ENCODE measurements at places on chromosomes 13 and 19.

GRCh38 chr13:77459592-77459991, 75.9 kb upstream of the SCEL start:
- DNase-seq, result no peak

DNA sequence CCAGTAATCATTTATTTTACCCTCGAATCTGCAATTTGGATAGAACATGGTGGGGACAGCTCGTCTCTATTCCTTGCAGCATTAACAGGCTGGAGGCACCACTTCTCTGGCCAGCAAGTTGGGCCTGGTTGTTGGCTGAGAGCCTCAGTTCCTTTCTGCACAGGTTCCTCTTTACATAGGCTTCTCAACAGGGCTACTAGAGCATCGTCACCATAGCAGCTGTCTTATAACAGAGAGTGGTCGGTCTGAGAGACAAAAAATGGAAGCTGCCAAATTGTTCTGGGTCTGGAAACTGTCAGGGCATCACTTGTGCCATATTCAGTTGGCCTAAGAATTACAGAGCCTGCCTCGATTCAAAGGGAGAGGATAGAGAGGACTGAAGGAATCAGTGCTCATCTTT, 86.7 kb downstream of the DNAJC15 start:
- DNase-seq, result no peak

DNA sequence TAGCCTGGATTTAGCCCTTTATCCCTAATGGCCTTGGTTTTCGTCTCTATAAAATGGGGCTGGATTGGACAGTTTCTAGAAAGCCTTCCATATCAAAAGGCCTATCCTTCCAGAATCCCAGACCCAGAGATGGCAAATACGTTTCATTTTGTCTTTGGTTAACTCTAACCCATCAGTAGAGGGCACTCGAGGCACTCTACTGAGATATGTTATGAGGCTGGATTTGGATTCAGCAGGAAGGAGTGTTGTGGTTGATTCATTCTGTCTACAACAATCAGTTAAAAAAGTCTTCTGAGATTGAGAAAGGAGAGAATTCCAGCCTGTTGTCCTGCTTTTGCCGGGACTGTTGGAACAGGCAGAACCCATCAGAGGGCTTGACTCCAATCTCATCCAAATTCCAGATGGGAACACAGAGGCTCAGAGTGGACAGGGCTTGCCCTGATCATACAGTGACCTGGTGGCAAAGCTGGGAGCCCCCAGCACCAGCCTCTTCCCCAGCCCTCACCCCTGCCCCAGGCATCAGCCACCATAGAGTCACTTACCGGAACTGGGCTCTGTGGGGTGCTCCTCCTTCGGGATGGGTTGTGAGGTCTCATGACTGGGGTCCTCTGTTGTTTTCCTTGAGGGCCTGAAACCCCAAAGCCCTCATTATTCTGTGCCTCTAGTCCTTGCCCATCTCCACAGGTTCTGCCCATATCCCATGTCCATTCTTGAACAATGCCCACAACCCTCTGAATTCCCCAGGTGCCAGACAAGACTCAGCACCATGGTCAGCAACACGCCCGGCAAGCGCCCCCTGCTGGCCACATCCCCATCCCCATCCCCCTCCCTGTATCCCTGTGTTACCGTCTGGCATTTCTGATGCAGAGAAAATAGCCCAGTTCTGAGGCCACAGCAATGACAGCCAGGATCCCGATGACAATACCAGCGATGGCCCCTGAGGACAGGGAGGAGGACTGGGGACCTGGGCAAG, 12.3 kb upstream of the ZNF180 start:
- peak; percentile 6 for DNase-seq

DNA sequence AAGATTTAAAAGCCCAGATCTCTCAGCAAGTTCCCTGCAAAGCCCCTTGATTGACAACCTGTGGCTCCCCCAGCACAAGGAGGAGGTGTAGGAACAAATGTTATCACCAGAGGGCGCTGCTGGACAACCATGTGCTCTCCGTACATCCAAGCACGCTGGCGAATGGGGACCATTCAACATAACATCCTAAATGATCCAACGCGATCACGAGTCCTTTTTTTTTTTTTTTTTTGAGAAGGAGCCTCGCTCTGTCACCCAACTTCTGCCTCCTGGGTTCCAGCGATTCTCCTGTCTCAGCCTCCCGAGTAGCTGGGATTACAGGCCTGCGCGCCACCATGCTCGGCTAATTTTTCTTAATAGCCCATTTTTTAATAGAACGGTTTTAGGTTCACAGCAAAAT, 52.0 kb downstream of the NWD1 start:
- peak; percentile 78 for DNase-seq

DNA sequence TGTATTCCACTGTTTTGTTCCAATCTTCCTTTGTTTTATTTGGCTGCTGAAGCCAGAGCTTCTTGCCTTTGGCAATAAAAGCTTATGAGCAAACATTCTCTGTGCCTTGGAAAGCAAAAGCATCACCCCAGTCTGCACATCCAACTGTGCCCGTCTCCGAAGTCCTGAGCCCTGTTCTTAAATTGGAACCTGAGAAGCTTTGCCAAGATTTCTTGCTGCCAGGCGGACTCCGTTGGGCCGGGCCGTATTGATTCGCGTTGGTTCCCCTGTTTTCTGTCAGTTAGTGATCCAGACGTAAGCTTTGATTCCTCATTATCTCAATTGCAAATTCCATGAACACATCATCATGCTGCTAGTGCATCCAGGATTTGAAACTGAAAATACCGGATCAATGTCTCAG, 793.0 kb downstream of the OLFM4 start:
- DNase-seq, result no peak

- DNase-seq, result no peak
These were observed 1792.7 kb upstream of the MIR17HG start for GRCh38 chr13:89554801-89555200.

DNA sequence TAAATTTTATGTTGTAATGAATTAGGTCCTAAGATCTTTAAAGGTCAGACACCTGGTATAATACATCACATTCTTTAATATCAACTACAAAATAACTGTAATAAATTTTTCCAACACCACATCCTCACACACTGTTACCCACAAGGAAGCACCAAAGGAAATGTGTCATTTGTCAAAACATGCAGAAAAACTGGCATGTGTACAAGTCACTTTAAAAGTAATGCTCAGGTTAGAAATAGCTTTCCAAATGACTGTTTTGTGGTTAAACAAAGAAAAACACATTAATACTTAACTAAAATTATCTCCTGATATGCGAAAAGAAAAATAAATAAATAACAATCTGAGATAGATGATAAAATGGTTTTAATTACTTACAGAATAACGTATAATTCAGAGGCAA, 74.7 kb downstream of the MZT1 start:
- no peak for DNase-seq

DNA sequence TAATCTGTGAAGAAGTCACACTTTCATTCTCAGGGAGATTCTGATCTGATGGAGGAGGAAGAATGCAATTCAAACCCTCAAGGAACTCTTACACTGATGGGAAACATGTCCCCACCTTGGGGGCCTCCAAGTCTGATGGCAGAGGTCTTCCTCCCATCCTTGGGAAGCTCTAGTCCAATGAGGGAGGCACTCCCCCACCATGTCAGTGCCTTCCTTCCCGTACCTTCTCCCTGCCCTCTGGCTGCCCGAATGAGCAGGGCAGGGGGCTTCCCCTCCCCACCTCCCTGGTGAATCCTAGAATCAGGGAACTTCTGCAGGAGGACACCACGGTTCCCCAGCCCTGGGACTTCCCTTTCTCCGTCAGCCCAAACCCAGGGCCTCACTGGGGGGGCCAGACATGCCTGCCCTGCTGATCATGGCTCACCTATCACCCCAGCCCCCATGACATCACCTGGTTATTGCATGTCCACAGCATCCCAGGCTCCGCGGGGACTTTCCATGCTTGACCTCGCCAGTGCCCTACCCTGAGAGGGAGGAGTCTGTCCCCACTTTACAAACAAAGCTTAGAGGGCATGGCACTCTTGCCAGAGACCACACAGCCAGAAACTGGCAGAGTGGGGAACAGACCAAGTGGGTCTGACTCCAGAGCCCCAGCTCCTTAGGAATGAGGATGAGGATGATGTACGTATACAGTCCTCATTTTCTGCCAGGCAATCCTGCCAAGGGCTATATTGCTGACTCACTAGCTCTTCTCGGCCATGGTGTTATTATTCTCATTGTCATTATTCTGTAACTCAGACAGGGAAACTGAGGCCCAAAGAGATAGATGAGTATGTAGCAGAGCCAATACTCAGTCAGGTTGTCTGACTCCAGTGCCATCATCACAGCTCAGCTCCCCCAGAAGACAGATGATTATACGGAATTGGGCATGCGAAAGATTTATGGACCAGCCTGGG, 9.6 kb upstream of the BCL3 start:
- DNase-seq, result no peak

DNA sequence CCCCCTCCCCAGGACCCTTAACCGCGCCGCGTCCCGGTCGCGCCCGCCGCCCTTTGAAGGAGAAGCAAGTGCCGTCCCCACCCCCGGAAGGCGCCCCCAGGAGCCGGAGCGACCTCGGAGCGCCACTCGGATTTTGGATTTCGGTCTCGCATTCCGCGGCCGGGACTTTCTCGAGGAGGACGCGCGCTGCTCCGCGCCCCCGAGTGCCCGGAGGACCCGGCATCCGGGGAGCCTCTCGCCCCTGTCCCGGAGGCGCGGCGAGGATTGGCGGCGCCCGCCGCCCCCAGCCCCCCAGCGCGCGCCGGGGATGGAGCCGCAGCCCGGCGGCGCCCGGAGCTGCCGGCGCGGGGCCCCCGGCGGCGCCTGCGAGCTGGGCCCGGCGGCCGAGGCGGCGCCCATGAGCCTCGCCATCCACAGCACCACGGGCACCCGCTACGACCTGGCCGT, 1.6 kb downstream of the MIDN start:
- DNase-seq, result no peak

DNA sequence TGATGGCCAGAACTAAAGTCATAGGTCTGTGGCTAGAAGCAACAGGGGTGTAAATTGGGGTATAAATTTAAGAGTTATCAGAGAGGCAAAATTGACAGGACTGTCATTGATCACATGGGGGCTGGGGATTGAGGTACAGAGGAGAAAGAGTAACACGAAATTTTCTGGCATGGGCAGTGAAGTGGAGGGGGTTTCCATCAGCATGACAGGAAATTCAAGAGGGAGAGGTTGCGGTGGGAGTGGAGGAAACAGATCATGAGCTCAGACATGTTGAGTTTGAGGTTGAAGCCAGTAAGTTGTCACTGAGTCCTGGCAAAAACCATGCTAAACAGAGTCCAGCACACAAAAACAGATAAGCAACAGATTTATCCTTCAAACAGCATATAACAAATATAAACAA, 192.1 kb upstream of the TSC22D1 start:
- peak; percentile 45 for DNase-seq

DNA sequence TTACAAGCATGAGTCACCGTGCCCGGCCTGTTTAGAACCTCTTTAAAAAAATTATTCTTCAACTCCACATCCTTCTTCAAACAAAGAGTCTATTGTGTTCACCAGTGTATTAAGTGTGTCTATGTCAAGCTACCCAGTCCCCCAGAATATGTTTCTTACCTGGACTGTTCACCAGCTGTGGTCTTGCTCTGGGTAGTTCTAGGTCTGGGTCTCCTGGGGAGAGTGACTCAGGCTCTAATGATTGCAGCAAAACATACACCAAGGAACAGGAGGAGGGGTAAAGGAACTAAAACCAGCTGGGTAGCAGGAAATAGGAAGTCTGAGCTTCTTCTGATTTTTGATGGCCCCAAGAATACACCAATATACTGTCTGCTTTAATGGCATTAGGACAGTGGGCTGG, at the start of gene FPR1:
TSS of gene FPR1 (minus strand) at position 224 of the 400 bp plus-strand sequence. CDS start 4,884 bp downstream, outside the sequence.
- DNase-seq, result no peak

DNA sequence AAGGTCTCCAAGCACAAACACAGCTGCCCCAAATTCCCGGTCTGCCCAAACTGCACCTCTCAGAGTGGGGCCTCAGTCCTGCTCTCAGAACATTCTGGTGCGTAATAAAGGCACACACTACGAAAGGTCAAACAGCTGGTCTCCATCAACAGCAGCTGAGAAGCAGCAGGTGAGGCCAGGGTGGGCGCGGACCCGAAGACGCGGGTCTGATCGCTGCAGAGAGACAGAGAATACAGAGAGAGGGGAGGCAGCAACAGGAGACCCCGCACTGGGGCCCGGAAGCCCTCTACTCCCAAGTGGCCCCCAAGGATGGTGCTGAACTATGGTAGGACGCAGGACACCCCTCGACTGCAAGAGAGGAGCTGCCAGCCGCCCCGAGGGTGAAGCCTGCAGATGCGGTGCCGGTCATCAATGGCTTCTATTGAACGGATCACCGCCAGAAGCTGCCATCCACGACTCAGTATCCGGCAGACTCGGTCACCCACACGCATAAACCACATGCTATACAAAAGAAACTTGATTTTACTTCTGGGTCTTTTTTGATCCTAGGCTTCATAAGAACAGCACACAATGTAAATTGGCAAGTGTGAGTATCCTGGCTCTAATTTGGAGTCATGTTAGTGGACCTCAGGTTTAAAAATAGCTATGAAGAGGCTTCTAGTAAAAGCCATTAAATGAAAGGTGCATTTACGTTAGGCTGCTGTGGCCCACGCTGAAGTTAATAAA, 33.4 kb downstream of the STK24 start:
- DNase-seq, result no peak

GRCh38 chr13:87538366-87539052, 132.7 kb upstream of the SLITRK5 start:
- DNase-seq, result no peak

GRCh38 chr19:1980809-1981181, 34.7 kb downstream of the BTBD2 start:
- no peak for DNase-seq

DNA sequence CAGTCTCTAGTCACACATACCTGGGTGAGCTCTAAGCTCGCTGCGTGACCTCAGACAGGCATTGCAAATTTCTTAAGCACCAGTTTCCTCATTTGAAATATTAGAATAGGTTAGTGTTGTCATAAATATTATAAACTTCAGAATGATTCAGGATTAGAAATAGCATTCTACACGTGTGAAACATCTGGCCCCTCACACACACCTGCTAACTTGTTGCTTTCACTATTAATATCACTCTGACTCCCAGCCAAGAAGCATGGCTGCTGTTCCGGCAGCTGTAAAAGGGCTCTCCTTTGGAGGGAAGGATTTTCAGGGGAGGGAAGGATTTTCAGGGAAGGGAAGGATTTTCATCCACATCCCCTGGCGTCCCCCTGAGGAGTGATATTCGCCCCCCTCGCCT, 161.3 kb upstream of the GPR12 start:
- no peak for DNase-seq

DNA sequence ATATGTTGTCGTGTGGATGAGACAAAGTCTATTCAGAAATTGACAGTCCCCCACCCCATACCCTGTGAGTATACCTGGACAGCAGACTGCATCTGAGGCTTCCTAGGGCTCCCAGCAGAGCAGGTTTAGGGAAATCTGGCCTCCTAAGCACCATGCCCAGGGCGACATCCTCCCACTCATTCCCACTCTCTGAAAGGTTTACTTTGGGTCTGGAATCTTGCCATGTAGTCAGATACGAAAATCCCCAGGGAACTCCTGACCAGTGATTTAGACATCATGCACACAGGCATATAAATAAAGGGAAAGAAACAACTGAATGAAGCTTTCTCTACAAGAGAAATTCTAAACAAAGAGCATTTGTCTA, 717 bp upstream of the NALCN start:
- DNase-seq, result no peak
